Left lobe of liver (tissue), 2 donors: ENCODE measurements at places on chromosomes 12 and 14.

DNA sequence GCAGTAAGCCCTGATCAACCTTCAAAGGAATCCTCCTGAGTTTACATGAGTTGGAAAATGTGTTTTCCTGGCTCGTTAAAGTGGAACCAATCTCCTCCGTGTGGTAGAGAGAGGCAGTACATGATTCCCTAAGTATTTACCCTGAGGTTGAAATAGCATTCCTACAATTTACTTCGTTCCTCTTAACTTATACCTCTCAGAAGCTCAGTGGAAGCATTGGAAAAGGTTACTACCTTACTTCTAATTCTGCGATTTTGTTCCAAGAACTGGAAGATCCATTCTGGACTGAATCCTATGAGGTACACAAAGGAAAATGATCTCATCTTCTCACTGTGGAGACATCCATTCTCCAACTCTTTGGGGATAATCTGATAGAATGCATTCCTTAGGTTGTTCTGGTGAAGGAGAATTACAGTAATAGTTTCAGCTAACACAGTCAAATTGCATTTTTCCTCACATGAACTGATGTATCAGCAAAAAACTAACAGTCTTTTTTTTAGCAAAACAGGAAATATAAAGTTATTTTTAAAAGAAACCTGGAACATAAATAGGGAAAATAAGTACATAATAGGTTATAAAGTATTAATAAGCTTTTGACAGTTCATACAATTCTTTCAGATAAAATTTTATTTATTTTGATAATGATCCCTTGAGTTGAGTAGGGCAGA is 475.6 kb downstream of the PDZRN4 start:
- no peak for DNase-seq

DNA sequence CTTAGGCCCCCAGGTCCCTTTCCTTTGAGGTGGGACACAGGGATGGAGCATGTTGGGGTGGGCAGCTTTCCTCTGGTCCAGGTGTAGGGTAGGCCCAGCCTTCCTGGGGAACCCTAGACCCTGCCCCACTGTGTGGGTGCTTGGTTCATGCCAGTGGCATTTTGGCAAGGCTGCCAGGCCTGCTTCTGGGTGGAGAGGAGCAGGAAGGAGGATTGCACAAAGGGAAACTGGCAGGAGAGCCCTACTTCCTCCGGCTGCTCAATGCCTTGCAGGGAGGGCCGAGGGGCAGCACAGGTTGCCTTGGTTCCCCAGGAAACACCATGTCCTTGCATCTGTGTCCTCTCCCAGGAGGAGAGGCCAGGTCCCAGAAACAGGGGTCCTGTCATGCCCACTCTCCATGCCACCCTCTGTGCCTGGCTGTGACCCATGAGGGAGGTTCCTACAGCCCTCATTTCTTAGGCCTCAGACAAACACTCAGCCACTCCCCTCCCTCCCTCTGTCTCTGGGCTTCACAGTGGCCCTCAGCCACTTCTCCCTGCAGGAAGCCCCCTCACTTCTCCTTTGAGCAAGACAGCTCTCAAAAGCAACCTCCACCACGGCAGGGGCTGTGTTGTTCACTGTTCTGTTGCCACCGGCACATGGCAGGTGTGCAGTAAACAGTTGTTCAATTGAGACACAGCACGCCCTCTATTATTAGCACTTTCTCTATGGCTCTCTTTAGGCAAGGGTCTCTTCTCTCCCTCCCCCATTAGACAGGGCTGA is 6.8 kb upstream of the KRT80 start:
- DNase-seq: no peak

DNA sequence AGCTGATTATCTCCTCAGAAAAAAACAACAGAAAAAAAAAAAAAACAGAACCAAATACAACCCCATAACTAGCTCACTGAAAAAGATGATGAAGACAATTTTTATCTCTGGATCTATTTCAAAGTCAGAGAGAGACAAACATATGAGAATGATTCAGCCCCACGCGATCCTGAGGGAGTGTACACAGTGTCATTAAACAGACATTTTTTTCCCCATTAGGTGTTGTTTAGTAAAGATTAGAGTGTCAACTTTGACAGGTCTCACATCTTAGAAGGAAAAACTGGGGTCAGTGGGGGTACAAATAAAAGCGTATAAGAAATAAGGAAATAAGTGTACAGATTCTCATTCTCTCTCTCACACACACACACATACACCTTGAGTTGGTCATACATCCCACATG is 635.4 kb downstream of the NRXN3 start:
- DNase-seq: no peak

- DNase-seq: no peak
Observed at GRCh38 chr12:18323159-18323558, 61.8 kb downstream of the PIK3C2G start.

DNA sequence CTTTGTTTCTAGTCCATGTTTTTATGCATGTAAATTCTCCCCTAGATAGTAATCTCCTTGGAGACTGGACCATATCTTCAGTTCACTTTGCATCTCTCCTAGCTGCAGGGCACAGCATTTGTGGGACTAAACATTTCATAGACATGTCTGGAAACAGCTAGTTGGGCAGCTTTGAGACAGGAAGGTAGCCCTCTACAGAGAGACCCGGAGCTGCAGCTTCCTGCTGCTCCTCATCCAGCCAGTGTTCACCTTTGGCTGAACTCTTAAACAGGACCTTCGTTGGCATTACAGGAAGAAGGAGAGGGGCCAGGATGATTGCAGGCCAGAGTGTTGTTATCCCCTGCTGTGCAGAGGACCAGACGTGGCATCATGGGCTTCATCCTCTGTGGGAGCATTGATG is 52.9 kb downstream of the GNS start:
- DNase-seq: no peak
